NCI-H2081 treated with DMSO at 0.1 percent for 48 hours (cell line): ENCODE measurements at places on chromosomes 6 and 20.

GRCh38 chr6:46583721-46584120 is 68.9 kb downstream of the CYP39A1 start:
- no peak for DNase-seq

GRCh38 chr20:42589976-42590639 is 599.6 kb downstream of the PTPRT start:
- DNase-seq: no peak

DNA sequence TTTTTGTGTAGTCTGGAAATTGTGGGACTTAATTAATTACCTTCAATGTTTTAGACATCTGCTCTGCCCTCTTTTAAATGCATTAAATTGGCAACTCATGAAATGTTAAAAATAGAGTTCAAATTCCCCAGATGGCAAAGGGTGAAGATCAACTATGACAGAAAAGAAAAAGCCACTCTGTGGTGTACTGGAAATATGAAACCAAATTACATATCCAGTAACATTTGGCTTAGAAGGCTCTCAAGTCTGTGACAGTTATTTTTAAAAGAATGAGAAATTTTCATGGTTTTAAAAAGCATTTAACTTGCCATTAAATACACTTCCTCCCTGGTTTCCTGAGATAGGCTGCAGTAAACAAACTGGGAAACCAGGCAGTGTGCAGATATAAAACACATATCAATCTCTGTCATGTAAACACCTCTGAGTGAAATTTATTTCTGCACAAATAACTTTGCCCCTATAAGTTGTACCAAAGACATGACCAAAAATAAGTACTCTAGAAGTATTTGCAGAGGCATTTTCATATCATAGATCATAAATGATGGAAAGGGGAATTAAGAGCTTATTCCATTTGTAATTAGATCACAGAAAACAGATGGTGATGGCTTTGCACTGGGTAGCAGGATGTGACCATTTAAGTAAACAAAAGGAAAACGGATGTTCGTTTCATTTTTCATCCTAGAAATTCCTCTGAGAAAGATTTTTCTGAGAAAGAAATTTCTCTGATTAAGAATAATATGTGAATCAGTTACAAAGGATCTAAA is 360.1 kb downstream of the SAMD5 start:
- DNase-seq: no peak

DNA sequence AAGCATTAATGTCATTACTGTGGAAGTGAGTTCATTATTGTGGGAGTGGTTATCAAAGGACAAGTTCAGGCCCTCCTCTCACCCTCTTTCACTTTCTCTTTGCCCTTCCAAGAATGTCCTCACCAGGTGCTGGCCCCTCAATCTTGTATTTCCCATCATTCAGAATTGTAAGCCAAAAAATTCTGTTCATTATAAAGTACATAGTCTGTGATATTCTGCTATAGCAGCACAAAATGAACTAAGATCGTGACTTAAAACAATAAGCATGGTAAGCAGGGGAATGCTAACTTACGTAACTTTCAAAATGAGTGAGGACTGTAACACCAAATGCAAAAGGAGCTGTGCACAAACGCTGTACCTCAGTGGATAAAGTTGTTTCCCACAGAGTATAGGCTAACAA is 515.7 kb upstream of the BTBD3 start:
- no peak for DNase-seq

GRCh38 chr20:51738877-51739447 is 29.2 kb downstream of the ATP9A start:
- no peak for DNase-seq

DNA sequence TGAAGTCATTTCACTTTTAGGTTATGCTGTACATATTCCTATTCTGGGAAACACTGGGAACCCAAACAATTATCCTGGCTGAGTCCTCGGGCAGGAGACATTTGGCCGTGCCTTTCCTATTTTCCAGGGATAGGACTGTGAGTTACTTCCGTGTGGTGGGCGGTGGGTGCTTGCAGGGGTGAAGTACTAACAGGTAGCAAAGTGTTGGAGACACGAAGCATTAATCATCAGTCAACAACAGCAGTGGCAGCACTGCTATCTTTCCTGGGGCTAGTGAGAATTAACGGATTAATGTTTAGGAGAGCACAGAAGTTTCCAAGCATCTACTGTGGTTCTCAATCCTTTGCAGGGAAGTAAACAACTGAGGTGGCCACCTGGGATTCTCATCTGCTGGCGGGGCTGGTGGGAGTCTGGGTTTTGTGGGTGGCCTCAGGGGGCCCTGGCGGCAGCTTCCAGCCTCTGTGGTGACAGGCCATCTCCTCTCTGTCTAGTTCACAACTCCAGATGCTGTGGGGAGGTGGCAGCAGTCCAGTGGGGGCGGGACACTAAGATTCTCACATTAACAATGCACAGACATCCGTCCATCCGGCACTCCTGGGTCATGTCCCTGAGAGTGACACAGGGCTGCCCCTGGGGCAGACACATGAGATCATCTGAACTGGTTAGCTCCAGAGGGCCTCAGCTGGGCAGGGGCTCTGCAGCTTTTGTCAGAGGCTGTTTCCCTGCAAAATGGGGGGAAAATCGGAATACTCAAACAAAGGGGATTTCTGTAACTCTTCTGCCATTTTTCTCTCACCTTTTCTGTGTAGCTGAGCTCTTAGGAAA is 90.9 kb downstream of the GJA10 start:
- DNase-seq: no peak

GRCh38 chr20:44780226-44780625 is 30.1 kb downstream of the RIMS4 start:
- no peak for DNase-seq

DNA sequence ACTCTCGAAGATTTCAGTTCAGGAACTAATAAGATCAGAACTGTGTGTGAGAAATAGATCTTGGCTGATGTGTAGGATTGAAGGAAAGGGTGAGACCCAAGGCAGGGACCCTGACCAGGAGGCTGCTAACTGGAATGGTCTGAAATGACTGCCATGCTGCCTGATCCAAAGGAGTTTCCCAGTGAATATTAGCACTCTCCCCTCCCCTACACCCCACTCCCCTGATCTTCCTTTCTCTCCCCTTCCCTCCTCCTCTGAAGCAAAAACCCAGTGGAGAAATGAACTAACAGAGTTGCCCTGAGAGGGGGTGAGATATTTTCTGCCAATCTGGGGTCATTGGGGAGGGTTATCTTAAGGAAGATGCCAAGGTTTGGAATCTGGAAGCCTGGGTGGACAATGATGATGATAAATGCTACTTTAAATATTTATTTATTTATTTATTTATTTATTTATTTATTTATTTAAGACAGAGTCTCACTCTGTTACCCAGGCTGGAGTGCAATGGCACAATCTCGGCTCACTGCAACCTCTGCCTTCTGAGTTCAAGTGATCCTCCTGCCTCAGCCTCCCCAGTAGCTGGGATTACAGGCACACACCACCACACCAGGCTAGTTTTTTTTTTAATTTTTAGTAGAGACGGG is 371.0 kb upstream of the CHD6 start:
- no peak for DNase-seq

DNA sequence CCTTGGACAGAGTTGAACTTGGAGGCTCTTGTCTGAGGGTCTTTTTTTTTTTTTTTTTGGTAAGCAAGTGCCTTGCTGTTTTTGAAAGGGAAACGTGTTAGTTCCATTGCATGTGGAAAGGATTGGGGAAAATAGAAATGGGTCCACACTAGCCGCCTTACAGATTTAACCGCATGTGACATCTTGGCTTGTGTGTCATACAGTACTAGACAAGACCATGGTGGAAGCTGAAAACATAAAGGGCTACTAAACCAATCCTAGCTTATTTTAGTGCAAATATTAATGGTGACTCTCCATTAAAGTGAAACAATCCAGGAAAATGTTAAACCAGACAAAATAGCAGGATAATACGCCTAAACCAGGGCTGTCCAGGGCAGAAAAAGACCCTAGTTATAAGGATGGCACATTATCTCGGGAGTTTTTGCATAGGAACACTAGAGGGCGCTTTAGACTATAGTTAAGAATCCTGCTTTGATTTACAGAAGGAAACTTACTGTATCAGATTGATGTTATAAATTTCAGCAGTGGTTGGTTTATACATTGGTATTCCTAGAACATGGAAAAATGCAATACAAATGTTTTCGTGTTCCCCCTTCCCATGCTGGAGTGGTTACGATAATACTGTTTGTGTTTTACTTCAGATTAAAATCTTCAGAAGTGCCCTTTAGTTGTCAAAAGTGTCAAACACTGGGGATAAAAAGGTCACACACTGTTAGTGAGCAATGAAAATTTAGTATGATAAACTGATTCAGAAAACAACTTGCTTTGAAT is 59.8 kb upstream of the DEK start:
- DNase-seq: peak; percentile 35

DNA sequence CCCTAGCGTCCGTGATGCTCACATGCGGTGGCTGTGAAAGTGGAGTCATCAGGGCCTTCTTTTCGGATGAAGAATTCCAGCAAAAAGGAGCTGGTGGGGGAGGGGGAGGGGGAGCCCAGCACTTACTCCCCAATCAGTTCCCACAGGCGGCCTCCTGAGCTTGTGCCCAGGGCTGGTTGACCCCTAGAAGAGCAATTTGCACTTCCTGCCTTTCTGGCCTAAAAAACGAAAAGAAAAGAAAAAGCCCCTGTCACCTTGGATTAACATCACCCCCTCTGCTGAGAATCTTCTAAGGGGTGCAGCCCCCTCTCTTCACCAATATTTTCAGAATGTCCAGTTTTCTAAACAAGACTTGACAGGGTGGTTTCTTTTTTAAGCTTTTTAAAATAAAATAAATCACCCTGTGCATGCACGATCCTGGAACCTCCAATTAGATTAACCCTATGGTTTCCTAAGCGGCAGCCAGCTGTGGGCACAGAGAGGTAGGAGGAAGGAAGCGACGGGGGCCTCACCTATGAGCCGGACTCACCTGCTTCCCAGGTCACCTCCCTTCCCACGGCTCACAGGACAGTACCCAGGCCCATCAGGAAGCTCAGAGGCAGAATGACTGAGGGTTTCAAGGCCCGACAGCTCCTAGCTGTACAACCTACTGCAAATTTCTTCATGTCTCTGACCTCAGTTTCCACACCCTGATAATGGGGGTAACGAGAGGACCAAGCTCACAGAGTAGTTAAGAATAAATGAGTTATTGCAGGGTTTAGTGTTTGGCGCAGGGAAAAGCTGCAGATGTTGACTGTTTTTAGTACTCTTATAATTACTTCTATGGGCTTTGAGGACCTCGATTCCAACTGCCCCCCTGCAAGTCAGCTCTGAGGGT is 10.5 kb upstream of the TGM2 start:
- DNase-seq: no peak

DNA sequence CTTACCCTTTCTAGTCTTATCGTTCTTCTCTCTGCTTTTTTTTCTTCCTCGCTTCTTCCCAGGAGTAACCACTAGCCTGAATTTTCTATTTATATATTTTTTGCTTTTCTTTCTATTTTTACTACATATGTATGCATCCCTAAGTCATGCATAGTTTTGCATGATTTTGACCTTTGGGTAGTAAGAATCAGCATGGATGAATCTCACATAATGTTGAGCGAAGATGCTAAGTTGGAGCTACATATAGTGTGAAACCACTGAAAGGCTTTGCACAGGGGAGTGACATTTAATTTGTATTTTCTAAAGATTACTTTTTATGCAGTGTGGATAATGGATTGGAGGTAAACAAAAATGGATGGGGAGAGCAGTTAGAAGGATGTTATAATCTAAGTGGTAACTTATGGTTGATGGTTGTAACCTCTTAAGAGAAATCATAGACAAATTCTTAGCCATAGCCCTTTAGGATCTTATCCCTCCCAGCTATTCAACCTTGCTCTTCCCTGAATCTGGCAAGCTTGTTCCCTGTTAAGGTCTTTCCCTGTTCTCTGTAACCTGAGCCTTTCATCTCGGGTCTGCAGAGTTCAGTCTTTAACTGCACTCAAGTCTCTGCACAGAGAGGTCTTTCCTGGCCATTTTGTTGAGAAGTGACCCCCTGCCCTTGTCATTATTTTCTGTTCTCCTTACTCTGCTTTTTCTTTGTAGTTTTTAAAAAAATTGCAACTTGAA is 18.0 kb downstream of the PEX7 start:
- DNase-seq: no peak

- DNase-seq: no peak
Measured at GRCh38 chr6:144250276-144250675, 34.9 kb upstream of the UTRN start.

DNA sequence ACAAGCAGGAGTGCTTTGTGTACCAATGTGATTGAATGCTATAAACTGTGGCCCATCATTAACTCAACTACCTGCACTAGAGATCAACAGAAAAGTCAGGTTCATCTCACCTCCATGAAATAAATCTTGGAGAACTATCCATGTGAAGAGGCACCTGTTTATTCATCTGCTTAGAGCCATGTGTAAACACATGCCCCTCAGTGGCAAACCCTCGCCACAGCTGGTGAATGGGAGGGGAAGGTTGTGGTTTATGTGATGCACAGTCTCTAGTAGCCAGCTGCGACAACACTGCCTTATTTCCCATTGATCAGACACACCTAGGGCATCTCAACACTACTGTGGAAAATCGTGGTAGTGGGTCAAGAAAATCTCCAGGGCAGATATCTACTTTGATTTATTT is 640.2 kb downstream of the PTPRT start:
- DNase-seq: no peak

GRCh38 chr6:138971601-138972000 is 16.5 kb downstream of the REPS1 start:
- no peak for DNase-seq

DNA sequence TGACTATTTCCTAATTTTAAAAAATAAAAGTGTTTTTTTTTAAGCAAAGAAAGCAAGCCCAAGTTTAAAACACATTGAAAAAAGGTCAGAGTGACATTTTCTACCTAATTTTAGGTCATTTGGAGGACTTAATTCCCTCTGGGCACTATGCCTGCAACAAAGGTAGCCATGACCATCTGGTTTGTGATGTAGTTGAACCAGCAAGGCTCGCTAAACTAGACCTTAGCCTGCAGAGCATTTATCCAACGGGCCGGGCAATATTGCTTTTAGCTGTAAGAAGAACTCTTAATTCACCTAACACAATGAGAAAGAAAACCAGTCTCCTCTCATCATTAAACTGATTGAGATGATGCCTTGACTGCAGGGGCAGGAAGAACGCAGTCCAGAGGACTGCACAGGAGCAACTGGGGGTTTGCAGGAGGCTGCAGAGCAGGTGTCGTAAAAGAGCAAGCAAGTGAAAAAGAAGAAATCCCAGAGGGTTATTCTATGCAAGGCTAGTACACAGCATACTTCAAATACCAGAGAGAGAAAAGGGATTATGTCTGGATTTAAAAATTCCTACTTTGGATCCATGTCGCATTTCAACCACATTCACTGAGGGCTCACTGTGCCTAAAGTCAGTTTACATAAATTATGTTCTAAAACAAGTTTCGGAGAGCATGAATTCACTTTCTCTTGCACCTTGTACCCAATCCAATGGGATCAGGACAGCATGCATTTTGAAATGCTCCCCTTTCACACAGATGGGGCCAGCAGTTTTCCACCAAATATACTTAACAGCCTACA is 12.8 kb downstream of the TRAF3IP2 start:
- no peak for DNase-seq
